Stimulated activated CD8-positive, alpha-beta memory T cell treated with anti-CD3 and anti-CD28 coated beads, Interleukin-7, amount 100 ng/mL, for 48 hours (primary cell): ENCODE measurements at places on chromosomes 6 and 20.

DNA sequence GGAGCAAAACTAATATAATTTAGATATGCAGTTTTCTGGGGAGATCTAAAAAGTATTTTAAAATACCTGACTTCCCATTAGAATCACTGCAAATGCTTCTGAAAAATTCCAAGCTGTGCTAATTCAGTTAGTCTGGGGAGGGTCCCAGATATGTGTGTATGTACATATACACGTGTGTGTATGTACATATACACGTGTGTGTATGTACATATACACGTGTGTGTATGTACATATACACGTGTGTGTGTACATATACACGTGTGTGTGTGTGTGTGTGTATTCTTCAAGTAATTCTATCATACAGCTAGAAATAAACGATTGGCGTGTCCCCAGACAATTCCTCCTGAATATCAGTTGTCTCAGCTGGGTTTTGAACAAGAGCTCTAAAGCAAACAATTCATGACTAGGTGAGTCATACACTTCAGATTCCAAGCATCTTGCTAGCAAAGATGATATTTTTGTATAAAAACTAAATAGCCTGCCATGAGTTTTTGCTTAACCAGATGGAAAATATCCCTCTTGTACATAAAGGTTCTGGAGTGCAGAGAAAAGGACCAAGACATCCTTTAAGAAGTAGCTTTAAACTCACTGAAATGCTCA is 58.2 kb downstream of the SPACA1 start:
- DNase-seq = no peak

DNA sequence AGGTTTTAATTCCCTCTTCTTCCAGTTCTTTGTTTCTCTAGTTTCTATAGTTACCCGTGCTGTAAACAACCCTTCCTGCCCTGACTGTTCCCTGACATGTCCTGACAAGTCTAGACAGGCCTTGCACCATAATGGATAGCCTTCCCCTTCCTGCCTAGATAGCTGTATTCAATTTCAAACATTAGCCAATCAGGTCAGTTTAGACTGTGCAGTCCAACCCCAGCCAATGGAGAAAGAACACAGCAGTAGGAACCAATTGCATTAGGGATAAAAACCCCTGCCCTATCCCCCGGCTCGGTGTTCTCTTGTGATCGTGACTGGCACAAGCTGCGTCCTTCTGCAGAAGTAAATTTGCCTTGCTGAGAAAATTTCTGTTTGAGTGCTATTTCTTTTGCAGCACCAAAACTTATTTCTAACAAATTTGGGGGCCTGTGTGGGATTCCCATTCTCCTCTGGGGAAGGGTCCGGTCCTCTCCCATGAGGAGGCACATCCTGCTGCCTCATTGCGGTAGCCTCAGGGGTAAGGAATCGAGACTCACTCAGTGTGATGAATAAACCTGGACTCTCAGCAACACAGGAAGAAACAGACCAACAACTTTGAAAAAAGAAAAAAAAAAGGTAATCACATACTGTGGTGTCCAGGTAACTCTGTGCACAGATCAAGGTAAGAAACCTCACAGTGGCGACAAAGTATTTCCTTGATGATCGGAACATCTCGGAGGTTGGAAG is 248.7 kb upstream of the ECI2 start:
- no peak for DNase-seq

DNA sequence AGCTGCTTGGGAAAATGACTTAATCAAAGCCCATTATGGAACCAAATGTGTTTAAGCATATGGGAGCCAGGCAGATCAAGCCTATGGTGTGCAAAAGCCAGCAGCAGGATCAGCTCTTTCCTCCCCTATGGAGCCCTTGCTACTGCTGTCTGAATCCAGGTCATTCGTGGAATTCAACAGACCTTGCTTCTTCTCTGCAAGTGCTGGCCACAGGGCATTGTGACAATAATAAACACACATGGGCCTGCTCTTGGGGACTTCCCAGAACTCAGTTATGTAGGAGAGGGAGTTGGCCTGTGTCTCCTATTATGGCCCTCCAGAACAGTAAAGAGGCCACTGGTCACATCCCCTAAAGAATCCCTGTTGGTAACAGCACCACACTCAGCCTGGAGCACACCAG is 18.6 kb downstream of the GFOD1 start:
- DNase-seq = no peak

GRCh38 chr20:62511915-62512610 is 36.3 kb upstream of the GATA5 start:
- no peak for DNase-seq

- no peak for DNase-seq
These were observed 17.2 kb downstream of the LAMP5 start for GRCh38 chr20:9531581-9531980.

DNA sequence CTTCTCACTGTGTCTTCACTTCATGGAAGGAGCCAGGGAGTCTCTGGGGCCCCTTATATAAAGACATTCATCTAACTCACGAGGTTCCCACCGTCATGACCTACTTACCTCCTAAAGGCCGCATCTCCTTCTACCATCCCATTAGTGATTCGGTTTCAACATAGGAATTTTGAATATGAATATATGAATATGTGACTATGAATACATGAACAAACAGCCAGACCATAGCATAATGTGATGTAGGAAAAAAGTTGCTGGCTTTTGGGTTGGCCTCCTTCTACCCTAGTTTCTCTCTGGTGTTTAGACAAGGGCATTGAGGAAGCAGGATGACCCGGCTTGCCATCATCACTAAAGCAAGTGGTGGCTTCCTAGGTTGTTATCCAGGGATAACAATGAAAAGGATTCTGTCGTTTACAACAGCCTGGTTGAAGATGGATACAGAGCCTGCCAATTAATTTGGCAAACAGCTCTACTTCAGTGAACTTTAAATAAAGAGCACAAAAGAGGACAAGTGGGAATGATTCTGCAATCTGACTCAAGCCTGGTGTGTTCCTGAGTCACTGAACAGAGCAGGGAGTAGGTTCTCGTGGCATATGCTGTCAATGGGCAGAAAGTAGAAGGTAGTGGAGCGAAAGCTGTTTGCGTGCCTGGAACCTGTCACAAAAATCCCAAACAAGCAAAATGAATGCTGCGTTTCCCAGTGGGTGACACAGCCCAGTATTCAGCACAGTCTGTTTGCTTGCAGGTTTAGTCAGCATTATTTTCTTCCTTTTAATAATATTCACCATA is 44.0 kb upstream of the DOK5 start:
- DNase-seq = no peak

DNA sequence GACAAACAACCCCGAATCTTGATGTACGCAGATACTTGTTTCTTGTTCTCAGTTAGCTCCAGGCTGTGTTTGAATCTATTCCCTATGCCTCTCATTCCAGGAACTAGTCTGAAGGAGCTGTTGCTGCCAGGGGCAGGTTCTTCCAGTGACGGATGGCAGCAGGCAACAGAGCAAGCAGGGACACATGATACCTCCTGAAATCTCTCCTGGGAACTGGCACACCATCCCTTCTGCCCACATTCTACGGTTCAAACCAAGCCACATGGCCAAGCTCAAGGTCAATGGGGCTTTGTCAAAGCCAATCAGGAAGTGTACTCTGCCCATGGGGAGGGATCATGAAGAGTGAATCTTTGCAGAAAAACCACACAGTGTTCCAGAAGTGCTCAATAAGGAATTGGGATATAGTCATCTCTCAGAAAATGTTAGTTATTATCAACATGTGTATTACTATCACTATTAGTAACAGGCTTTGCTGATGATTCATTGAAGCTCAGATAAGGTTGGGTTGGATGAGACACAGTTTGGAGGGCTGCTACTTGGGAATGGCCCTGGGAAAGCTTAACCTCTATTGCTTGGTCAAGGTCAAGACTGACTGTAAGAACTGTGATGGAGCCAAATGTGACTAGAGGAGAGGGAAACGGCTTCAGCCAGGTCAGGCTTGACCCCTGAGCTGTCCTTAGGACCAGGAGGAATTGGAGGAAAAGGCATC is 454.9 kb downstream of the PTPRT start:
- no peak for DNase-seq

GRCh38 chr20:41121399-41121798 is 15.9 kb upstream of the PLCG1 start:
- no peak for DNase-seq

GRCh38 chr6:150075034-150075421 is 6.1 kb upstream of the ULBP3 start:
- no peak for DNase-seq

GRCh38 chr20:17520583-17520982 is 10.6 kb downstream of the BFSP1 start:
- no peak for DNase-seq

- no peak for DNase-seq
These were observed 25.9 kb downstream of the MRS2 start for GRCh38 chr6:24428615-24429014.

DNA sequence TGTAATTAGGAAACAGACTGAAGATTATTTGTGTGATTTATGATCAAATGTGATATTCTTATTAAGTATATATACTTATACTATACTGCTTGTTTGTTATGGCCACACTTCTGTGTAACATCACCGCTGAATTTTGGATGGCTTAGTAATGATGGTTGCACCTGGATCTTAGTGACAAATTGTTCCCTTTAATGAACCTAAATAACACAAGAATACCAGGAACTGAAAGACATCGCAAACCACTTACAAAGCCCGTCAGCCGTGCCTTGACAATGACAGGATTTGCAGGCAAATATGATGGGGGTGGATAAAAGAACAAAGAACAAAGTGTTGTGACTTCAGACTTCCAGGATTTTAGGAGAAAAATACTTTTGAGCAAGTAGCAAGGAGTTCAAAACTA is 67.1 kb downstream of the LAMP5 start:
- DNase-seq = no peak

- DNase-seq = no peak
These were observed 29.9 kb downstream of the MKKS start for GRCh38 chr20:10404023-10404628.

GRCh38 chr6:4510317-4510716 is 265.9 kb upstream of the CDYL start:
- no peak for DNase-seq

DNA sequence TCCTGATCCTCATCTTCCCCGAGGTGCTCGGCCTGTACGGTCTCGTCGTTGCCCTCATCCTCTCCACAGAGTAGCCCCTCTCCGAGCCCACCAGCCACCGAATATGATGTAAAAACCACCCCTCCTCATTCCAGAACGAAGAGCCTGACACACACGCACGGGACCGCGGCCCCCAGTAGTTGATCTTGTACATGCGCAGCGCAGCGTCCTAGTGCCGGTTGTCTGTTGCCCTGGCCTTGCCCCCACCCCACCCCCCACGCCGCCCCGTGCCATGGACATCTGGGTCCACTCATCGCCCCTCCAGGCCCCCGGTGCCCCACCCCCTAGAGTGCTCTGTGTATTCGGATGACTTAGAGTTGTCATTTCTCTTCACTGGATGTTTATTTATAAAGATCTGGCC is 5.2 kb upstream of the PRPH2 start:
- no peak for DNase-seq

DNA sequence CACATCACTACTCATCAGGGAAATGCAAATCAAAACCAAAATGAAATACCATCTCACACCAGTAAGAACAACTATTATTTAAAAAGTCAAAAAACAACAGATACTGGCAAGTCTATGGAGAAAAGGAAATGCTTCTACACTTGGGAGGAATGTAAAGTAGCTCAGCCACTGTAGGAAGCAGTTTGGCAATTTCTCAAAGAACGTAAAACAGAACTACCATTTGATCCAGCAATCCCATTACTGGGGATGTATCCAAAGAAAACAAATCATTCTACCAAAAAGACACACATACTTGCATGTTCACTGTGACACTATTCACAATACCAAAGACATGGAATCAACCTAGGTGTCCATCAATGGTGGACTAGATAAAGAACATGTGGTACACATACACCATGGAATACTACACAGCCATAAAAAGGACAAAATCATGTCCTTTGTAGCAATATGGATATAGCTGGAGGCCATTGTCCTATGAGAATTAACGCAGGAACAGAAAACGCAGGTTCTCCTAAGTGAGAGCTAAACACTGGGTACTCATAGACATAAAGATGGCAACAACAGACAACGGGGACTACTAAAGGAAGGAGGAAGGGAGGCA is 260.4 kb downstream of the RNGTT start:
- no peak for DNase-seq

GRCh38 chr20:59935457-59936185 is 2.2 kb upstream of the SYCP2 start:
- DNase-seq = no peak

DNA sequence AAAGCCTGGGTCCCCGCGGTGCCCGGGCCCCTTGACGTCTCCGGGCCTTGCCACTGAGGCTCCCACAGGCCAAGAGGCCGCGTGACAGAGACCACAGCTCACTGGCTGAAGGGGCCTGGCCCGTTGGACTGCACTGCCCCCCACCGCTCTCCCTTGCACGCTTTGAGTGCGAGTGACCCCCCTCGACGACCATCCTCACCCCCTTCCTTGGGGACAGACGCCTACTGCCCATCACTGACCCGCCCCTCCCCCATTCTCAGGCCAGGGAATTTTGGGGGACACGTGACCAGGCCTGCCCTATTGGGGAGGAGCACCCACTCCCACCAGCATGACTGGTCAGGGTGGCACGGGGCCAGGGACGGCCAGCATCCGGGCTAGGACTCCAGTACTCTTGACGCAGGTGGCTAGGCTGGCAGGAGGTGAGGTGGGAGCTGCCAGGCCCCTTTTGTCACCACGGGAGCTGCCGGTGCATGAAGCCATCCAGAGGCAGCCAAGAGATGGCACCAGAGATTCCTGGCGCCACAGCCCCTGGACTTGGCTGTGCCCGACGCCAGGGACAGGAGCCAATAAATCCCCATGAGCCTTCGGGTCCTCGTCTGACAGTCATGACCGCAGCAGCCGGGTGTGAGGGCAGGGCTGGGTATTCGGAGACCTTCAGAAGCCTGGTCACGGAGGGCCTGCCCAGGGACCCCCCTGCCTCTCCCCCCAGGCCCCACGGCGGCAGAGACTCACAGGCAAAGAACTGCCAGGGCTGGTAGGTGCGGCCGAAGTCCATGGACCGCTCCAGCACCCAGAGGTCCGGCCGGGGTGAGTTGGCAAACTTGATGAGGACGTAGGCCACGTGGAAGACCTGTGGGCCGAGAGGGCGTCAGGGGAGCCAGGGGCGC is 14.5 kb downstream of the LAMA5 start:
- no peak for DNase-seq

DNA sequence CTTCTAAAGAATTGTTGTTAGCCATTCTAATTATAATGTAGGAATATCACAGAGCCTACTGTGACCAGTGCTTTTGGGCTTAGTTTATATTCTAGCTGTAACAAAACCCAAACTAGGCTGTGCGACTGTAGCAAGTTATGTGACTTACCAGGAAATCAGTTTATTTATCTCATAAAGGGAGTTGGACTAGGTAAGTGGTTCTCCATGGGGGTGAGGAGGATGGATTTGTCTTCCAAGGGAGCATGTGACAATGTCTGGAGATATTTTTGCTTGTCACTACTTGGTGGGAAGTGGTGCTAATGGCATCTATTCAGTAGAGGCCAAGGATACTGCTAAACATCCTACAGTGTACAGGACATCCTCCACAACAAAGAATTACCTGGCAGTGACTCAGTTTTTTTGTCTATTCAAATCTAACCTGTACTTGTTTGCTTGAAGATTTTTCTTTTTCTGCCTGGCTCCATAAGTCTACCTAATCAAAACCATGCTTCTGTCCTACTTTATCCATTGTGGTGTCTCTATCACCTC is 32.5 kb downstream of the ZFAND3 start:
- no peak for DNase-seq
